ENCODE measurements at places on chromosomes 5 and 9.

DNA sequence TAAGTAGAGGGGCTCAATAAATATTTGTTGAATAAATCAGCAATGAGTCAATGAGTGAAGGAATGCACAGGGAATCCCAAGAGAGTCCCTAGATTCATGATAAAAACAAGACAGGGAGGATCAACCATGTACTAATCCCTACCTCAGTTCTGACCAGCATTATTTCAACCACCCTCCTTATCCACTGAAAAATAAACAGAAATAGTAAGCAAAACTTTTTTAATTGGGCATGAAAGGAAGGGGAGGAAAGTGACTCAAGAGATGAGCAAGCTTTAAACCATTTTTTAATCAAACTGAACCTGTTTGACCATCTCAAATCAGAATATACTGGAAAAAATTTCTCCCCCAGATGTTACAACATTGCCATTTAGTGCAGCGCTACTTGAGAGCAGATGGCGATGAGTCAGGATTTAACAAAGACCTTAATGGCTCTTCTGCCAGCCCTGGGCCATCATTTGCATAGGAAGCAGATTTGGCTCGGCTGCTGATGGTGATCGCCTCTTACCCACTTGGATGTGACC lies 194.8 kb upstream of the SLC30A5 start:
- DNase-seq, result peak; percentile 91

- no peak for DNase-seq
Measured at GRCh38 chr5:73596705-73597328, 29.2 kb upstream of the ARHGEF28 start.

DNA sequence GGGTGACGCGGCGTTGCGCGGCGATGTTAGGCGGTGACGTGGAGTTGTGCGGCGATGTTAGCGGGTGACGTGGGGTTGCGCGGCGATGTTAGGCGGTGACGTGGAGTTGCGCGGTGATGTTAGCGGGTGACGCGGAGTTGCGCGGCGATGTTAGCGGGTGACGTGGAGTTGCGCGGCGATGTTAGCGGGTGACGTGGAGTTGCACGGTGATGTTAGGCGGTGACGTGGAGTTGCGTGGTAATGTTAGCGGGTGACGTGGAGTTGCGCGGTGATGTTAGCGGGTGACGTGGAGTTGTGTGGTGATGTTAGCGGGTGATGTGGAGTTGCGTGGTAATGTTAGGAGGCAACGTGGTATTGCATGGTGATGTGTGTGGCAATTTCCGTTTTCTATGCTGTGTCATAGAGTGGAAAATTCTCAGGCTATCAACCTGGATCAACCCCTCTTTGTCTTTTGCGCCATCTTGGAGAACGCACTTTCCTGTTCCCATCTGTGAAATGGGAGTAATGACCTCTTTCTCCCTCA lies 76.0 kb downstream of the ANKRD33B start:
- no peak for DNase-seq

GRCh38 chr5:91787718-91788117 lies 404.6 kb upstream of the ARRDC3 start:
- no peak for DNase-seq

DNA sequence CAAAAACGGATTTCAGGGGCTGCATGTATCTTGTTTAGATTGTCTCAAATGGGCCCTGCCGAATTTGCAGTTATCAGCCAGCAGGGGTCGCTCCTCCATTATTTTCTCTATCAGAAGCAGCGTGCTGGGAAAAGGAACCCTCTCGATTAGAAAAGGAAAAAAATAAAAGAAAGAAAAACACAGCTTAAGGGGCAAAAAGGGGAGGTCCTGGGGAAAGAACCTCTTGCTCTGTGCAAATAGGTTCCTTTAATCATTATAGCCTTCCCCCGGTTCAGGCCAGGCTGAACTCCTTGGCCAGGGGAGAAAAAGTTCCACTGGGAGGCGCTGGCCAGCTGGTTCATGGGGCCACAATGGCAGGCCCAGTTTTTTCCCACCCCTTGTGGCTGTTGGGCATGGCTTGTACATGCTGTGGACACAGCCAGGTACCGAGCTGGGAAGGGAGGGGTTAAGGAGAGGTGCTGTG lies 25.0 kb upstream of the CAPSL start:
- no peak for DNase-seq

GRCh38 chr5:83471405-83472212 lies at the start of gene VCAN:
Gene VCAN (plus strand): TSS chr5:83471744. CDS start chr5:83483519, 11,775 bp downstream.
- DNase-seq, result no peak

GRCh38 chr9:78278177-78278777 lies 18.6 kb upstream of the PSAT1 start:
- no peak for DNase-seq

- no peak for DNase-seq
Measured at GRCh38 chr5:80644900-80645299, 9.6 kb upstream of the MSH3 start.

- DNase-seq, result no peak
Measured at GRCh38 chr5:54156577-54156976, 153.8 kb downstream of the ARL15 start.

DNA sequence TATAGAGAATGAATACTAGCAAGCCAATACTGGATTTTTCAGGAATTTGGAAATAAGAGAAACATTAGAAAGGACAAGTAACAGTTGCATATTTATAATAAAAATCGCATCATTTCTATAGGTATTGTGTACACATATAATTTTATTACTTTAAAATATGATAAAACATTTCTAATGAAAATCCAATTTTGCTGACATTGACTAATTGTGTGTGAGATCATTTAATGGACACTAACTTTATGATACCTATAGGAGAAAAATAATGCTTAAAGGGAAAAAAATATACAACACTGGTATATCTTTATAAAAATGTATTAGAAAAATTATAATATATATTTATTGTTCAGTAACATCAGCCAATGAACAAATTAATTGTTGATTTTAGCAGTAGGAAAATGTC lies 557.3 kb downstream of the CDH12 start:
- DNase-seq, result no peak

GRCh38 chr5:154238776-154239481 lies 48.4 kb downstream of the GALNT10 start:
- no peak for DNase-seq

GRCh38 chr9:35568196-35568595 lies 36.9 kb upstream of the TESK1 start:
- DNase-seq, result no peak

DNA sequence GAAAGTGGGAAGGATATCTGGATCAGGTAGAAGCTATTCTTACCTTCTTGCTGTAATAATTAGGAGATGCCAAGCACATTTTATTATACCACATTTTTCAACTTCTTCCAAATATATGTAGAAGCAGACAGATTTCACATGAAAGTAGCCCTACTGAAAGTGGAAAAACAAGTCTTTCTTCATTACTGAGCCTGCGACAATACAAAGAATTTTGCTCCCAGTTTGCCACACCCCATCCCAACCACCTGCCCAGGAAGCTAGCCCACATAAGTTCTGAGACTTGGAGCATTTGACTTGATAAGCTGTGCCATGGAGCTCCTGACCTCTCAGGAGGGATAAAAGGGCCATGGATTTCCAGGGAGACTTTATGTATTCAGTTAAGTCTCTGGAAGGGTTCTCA lies 249.1 kb upstream of the ADCY2 start:
- DNase-seq, result peak; percentile 16

- DNase-seq, result no peak
Measured at GRCh38 chr5:77852068-77852513, 76.0 kb upstream of the TBCA start.

GRCh38 chr9:108225149-108225800 lies 630.5 kb downstream of the ACTL7B start:
- no peak for DNase-seq

DNA sequence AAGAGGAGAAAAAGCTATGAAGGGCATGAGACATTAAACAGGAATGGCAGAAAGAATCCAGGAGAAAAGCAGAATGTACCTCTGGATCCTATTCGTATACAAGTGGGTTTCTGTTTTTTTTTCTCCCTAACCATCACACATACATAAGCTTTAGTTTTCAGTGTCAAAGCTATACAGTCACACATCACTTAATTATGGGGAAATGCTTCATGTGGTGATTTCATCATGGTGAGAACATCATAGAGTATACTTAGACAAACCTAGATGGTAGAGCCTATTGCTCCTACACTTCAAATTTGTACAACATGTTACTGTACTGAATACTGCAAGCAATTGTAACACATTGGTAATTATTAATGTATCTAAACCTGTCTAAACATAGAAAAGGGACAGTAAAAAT lies 290.6 kb downstream of the AOPEP start:
- DNase-seq, result no peak

- no peak for DNase-seq
Measured at GRCh38 chr9:35110327-35110761, 5.3 kb downstream of the ATOSB start.

GRCh38 chr5:91928754-91929521 lies 545.8 kb upstream of the ARRDC3 start:
- no peak for DNase-seq

DNA sequence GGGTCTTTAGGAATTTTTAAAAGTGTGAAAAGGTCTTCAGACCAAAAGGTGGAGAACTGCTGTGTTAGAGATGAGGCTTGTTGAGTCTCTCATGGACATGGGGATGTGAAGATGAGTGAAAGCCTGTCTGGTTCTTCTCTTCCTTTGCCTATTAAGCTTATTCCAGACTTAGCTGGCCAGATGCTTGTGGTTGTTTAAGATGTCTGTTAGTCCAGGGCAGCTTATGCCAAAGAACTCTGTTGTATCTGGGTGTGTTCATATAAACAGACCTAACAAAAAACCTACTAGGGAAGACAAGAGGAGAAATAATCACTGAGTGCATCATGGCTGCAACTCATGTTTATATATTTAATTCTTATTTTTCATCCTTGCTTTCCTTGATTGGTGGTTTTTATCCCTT lies 57.5 kb upstream of the NCS1 start:
- DNase-seq, result no peak

DNA sequence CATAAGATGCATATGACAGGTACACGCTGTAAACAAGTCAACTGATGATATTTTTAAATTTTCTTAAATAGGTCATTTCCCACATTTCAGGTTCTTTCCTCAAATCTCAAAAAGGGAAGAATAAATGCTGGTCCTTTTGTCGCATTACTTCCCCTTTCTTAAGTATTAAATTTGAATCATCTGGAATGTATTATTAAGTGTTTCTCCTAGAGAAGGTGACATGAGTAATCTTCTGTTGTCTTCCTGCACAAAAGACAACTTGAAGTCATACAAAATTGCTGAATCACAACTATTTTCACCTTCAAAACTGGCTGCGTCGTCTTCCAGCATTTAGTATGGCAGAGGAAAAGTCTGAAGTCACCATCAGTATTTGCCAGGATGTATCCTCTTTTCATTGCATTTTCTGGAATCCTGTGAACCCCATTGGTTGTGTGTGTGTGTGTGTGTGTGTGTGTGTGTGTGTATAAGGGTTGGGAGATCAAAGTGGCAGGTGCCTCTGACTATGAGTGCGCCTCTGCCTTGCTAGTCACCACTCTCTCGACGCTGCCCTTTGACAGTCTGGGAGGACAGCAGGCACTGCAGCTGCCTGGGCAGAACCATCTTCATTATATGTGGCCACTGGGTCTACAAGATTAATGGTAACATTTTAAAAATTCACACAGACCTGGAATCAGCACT lies 86.9 kb downstream of the MVB12B start:
- DNase-seq, result no peak

GRCh38 chr9:84397822-84398221 lies 57.3 kb upstream of the SLC28A3 start:
- no peak for DNase-seq

DNA sequence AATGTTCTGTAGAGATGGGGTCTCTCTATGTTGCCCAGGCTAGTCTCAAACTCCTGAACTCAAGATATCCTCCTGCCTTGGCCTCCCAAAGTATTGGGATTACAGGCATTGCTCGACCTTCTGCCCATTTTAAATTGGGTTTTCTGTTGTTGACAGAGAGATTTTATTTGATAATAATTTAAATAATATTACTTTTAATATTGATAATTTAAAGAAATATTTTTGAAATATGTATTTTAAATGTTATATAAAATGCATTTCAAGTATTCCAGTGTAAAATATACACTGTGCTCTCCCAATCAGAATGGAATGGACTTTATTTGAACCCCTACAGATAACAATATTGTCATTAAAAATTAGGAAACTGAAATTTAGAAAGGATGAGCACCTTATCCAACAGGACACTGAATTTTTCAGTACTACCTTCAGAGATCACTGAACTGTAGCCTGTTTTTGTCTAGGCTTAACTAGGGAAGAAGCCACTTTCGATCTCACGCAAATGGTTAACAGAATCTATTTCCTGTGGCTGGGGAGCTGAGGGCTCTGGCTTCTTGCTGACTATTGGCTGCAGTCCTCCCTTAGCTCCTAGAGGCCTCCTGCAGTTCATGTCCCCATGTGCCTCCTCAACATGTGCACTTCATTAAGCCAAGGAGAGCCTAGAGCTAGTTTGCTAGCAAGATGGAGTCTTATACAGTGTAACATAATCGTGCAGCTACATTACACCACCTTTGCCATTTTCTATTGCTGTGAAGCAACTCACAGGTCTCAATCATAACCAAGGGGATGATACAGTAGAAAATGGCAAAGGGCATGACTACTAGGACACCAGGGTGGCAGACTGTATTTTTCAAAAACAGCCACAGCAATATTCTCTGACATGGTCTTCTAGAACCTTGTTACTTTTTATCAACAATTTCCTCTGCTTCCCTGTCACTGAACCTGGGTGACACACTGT lies 150.0 kb downstream of the CDC42SE2 start:
- no peak for DNase-seq

DNA sequence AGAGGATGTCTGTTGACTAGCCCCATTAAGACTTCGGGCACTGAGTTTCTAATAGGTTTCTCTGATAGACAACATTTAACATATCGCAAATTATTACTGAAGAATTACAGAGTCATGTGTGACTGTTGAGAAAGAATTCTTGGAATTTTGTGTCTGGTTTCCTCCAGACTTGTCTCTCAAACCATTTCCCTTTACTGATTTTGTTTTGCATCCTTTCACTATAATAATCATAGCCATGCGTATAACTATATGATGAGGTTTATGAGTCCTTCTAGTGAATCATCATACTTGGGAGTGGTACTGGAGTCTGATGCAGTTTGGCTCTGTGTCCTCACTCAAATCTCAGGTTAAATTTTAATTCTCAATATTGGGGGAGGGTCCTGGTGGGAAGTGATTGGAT lies 27.0 kb downstream of the ZNF169 start:
- no peak for DNase-seq

GRCh38 chr5:137507150-137507549 lies 8.0 kb upstream of the SPOCK1 start:
- DNase-seq, result no peak

DNA sequence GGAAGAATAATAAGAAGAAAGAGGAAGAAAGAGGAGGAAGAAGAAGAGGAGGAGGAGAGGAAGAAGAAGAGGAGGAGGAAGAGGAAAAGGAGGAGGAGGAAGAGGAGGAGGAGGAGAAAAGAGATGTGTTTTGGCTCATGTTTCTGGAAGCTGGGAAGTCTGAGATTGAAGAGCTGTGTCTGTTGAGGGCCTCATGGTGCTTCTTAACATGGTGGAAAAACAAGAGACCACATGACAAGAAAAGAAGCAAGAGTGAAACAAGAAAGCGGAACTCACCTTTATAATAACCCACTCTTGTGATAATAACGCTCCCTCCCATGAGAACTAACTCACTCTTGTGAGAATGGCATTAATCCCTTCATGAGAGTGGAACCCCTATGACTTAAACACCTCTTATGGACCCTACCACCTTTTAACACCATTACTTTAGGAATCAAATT lies 36.1 kb upstream of the RANBP6 start:
- no peak for DNase-seq
